ENCODE measurements at places on chromosomes 16 and 17.

DNA sequence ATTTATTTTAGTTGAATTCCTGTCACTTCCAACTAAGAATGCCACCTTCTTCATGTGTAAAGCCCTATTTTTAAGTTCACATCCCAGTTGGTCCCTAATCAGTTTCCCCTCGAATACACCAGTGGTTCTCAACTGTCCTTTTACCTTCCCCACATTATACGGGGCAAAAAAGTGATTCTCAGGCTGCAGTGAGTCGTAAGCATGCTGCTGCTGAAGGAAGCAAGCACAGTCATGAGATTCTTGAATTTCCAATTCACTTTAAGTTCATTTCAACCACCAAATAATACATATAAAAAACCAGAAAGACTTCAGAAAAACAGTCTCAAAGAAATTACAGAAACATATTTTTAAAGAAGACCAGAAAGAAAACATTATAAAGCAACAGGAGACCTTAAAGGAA lies 47.9 kb downstream of the UBE2G1 start:
- no peak for DNase-seq

DNA sequence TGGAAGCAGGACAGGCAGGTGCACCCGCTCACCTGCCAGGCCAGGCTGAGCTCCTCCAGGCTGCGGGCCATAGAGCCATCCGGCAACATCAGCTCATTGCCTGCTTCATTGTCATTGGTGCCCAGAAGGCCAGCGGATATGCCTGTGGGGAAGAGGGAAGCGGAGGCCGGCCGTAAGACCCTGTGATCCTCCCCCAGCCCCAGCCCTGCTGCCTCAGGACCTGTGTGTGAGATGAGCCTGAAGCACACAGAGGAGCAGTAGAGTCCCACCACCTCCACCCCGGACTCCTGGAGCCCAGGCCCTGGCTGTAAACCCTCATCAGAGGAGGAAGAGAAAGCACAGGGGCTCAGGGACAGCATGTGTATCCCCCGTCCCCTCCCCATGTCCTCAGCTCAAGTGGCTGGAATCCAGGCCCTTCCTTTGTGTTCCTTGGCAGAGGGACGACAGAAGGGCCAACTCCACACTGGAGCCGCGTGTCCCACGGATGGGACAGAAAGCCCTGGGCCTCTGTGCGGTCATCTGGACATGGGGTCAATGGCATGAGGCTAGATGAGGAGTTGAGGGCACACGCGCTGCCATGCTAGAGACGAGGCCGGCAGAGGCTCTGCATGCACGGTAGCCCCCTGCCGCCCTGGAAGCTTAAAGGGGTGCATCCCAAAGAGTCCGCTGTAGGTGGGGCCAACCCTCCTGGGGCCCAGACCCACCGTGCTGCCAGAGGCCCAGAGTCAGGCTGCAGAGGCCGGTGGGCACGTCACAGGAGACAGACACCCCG lies 39.1 kb downstream of the RMI2 start:
- no peak for DNase-seq

DNA sequence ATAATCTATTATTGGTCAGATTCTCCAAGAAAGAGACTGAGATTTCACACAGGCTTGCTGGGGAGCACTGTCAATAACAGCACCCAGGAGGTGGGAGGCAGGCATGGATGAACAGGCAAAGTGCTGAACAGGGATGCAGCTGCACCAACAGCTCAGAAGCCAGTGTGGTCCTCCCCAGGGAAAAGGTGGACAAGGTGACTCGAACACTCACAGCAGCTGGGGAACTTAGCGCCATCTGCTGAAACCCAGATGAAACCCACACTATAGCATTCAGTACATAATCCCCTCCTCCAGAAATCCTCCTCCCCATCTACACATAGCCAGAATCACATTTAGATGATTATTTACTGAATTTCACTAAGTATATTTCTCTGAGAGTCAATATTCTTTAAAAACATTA lies 255.2 kb upstream of the WSB1 start:
- no peak for DNase-seq

- DNase-seq: peak; percentile 25
Observed at GRCh38 chr17:49993423-49994060, 1.5 kb downstream of the DLX3 start.

DNA sequence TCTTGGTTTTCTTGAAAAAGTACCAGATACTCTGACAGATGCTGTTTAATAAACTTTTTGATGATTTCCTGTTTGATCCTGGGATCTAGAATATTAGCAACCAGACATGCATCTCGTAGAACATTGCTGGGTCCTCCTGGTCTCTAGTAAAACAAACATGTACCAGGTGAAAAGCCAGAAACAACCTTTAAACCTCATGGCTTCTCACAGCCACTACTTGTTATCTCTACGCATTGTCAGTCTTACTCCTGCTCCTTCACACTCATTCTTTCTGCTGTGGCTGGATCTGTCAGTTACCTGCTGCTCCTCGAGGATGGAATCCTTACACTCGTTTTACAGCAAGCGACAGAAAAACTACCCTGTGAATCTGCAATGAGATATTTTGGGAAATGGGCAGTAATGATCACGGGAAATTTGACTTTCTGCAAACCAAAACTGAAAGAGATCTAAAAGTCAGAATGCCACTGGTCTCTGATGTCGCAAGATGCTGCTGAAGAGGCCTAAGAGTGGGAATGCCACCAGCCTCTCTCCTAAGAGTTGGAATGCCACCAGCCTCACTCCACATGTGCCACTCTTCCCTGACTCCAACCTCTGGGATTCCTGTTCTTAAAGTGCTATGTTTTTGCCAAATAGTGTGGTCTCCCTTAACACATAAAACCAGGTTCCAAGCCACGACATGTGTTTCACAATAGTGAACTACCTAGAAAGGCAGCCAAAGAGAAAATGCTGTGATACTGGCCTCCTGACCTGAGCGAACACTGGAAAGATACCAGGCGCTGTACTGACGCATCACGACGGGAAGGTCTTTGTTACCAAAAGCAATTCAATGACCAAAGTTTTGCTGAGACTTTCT lies 86.3 kb downstream of the VPS53 start:
- no peak for DNase-seq

GRCh38 chr17:9206741-9207332 lies 185.5 kb downstream of the NTN1 start:
- no peak for DNase-seq

DNA sequence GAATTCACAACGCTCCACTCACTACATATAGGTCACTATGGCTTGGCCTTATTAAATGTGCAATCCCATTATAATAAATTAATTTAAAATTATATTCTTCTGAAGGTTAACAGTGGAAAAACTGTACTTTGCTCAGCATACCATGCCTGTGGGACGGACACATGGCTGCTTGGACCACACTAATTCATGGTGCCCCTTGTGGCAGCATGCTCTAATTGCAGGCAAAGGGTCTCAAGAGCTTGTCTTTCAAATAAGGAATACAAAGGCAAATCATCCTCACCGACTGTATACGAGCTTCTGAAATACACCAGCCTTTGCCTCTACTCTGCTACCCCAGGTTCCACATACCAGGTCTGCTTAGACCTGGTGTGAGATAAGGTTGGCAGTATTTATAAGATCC lies 11.7 kb downstream of the SMPD3 start:
- DNase-seq: no peak

GRCh38 chr17:44636562-44636961 lies 19.7 kb upstream of the MEIOC start:
- DNase-seq: peak; percentile 6

DNA sequence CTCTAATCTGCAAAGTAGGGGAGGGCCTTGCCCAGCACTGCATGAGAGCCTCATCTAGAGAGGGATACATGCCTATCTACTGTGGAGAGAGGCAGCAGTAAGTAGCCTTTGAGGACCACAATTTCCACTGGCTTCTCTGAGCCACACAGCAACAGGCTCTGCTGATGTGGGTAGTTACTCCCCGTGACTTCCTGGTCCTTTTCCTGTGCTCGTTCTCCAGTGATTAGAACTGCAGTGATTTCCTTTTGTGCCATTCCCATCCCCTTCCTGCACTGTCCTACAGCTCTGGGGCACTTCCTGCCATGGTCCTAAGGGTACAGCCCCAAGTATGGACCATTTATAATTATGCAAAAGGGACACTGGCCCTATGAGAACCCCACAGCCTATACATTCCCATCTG lies 3.0 kb downstream of the PLSCR3 start:
- DNase-seq: no peak

DNA sequence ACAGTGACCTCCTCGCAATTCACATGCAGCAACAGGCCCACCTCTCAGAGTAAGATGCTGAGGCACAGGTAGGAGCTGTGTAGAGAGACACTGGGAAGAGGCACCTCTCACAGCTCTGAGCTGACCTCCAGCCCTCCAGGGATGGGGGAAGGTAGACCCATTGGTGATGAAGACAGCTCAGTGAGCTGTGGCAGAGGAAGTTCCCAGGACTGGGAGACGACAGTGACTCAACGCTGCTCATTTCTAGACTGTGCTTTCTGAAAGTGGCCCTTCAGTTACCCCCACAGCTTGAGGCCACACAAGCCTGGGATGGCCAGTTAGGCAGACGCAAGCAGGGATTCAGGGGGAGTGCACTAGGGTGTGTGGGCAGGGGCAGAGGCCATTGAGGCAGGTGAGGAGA lies 2073.2 kb downstream of the TP53TG3F start:
- DNase-seq: no peak

DNA sequence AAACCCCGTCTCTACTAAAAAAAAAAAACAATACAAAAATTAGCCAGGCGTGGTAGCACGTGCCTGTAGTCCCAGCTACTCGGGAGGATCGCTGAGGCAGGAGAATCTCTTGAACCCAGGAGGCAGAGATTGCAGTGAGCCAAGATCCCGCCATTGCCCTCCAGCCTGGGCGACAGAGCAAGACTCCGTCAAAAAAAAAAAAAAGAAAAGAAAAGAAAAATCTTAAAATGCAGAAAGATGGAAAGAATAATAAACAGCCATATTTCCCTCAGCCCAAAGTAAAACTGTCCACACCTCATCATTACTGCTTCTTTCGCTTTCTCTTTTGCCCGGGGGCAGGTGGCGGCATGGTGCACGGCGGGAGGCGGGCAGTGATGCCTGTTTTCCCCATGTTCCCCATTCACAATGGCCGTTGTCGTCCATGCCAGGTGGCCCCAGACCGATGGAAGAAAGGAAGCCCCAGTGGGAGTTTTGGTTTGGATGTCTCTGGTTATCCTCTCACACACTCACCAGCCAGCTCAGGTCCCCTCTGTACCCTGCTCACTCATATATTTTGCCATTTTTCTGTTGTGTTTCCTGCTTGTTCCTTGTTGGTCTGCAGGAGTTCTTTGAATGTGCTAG lies 37.0 kb upstream of the PEMT start:
- DNase-seq: peak; percentile 58

GRCh38 chr17:13297183-13297582 lies 279.4 kb upstream of the ELAC2 start:
- DNase-seq: no peak

DNA sequence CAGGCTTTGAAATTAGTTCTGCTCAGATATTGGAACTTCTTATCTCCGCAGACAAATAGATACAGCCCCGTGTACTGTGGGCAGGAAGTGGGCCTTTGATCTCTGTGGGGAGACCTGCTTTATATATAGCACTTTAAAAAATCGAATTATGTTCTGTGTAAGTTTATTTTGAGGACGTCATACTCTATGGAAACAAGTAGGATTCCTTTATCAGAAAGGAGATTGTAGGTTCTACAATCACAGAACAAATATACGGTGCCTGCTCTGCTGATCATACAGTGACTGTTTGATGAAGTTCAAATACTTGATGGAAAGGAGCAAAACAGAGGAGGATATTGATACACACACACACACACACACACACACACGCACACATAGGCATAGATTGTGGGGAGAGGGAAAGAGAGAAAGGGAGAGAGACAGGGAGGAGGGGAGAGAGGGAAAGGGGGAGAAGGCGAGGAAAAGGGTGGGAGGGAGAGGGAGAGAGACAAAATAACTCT lies 14.7 kb upstream of the TMEM220 start:
- peak; percentile 42 for DNase-seq

DNA sequence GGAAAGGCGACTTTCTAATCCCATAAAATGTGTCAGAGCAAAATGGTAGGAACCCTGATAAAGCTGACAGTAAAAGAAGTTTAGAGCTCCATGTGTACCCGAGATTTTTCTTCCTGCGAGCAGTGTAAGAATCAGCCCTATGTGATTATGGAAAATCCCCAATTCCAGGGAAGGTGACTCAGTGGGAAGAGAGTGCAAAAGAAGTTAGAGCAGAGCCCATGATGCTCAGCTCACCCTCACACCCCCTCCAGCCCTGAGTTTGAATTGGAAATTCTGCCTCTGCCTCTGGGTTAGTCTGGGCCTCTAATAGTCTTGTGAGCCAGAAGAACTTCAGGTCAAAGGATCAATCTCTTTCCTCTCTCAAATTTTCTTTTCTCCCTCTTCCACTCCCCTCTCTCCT lies 12.5 kb downstream of the C17orf78 start:
- no peak for DNase-seq

- no peak for DNase-seq
Observed at GRCh38 chr16:84278968-84279367, 15.7 kb upstream of the WFDC1 start.

DNA sequence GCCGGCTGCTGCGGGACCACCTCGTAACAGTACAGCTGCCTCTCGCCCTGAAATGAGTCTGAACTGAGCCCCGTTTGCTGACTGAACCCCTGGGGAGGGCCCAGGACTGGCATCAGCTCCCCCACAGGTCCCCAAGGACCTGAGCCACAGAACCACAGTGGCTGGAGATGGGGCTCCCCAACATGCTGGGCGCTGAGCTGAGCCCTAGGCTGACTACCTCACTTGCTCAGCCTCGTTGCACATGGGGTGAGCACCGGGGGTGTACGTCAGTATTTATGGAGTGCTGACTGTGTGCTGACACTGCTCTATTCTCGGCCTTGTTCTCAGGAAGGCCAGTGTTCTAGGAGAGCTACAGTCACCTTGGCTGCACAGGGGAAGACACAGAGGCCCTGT lies 6.6 kb upstream of the VASN start:
- DNase-seq: no peak

GRCh38 chr17:70934835-70935234 lies 765.5 kb downstream of the KCNJ2 start:
- DNase-seq: no peak

- no peak for DNase-seq
Observed at GRCh38 chr17:82614095-82614631, 34.1 kb downstream of the WDR45B start.

DNA sequence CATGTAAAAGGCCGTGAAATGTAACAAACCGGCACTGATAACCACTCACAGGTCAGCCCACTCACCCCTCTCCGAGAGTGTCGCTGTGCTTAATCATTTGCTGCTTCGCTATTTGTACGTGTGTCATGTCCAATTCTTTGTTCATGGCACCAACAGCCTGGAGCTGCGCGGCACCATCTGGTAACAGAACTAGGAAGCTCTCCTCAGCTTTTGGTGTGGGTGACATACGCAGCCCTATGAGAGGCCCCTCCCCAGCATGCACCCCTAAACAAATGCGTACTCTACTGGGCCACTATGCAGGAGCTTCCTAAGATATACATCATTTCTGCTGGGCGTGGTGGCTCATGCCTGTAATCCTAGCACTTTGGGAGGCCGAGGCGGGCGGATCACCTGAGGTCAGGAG lies 2.3 kb upstream of the PECAM1 start:
- DNase-seq: peak; percentile 48
